ENCODE measurements at places on chromosomes 13 and 19.

GRCh38 chr13:111949311-111949710 is 117.6 kb upstream of the SOX1 start:
- no peak for DNase-seq

- no peak for DNase-seq
These were observed 13.0 kb upstream of the ZNF460 start for GRCh38 chr19:57267291-57267690.

GRCh38 chr19:11506967-11507366 is 1.3 kb upstream of the ZNF653 start:
- DNase-seq, result no peak

GRCh38 chr13:40445557-40445990 is 220.9 kb downstream of the FOXO1 start:
- DNase-seq, result no peak

- no peak for DNase-seq
These were observed 71.5 kb downstream of the SPATA13 start for GRCh38 chr13:24232037-24232436.

DNA sequence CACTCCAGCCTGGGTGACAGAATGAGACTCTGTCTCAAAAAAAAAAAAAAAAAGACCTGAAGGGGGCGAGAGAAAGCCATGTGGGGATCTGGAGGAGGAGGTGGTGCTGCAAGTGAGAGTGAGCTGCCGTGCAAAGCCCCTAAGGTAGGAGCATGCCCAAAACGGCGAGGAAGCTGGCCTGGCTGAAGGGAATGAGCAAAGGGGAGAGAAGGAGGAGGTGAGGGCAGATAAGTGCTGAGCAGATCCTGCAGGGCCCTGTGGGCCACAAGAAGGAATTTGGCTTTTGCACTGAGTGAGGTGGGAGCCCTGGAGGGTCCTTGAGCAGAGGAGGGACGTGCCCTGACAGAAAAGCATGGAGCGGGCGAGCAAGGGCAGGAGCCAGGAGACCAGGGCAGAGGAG is 19.4 kb upstream of the ADGRE5 start:
- no peak for DNase-seq

DNA sequence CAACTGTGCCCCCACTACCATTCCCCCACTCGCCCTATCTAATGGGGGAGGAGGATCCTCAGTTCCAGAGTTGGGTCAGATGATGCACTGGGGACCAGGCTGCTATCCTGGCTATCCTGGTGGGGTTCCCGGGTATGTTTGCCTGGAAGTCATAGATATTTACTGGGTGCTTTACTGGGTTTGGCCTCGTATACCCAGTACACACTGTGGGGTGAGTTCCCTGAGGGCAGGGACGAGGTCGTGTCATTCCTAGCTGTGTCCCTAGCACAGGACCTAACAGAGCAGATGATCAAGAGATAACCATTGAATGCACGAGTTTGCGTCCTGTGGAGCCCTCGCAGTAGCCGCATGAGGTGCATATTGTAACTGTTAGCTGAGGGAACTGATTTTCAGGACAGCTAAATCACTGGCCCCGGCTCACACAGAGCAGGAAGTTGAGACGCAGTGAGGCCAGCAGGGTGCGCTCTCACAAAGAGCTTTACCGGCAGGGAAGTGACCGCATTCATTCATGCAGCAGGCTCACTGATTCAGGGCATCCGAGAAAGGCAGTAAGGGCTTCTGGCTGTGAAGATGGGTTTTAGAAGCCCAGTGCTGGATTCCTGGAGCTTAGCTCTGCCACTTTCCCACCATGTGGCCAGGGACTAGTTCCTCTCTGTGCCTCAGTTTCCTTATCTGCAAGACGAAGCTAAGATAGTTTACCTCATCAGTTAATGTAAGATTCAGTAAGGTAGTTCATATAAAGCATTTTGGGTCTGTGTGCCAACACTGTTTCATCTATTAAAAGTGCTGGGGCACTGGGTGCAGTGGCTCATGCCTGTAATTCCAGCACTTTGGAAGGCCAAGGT is 6.0 kb downstream of the RUVBL2 start:
- DNase-seq, result no peak

DNA sequence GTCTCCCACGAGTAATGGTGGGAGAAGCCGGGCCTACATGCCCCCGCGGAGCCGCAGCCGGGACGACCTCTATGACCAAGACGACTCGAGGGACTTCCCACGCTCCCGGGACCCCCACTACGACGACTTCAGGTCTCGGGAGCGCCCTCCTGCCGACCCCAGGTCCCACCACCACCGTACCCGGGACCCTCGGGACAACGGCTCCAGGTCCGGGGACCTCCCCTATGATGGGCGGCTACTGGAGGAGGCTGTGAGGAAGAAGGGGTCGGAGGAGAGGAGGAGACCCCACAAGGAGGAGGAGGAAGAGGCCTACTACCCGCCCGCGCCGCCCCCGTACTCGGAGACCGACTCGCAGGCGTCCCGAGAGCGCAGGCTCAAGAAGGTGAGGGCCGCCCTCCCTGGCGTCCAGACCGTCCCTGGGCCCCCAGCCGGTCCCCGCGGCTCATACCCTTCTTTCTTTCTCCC is 1.4 kb upstream of the USF2 start:
- no peak for DNase-seq

DNA sequence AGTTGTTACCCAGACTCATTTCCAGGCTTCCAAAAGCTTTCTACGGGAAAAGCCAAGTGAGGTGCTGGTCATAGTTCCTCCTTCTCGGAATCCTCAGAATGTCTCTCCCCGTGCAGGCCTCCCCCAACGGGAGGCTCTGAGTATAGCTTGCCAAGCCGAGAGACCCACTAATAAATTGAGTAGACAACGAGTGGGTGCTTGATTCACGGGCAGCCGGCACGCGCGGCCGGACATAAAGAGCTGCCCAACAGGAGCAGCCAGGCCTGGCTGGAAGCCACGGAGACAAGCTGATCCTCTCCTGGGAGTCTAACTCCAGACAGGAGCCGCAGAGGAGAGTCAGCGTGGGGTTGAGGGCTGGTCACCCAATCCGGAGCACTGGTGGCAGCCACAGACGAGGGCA is 43.4 kb upstream of the MEDAG start:
- DNase-seq, result no peak

DNA sequence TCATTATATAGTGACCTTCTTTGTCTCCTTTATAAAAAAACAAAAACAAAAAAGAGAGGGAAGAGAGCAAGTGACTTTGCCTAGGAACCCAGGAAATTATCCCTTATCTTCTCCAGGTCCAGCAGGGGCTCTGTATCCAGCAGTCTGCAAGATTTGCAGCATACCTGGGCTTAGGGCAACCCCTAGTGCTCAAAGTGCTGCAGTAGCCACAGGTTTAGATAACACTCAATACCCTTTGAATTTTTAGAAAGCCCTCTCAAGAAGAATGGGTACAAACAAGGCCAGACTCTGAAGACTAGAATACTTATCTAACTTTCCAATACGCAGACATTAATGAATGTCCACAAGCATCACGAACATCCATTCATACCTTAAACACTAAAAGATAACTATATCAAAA is 43.2 kb downstream of the CCNA1 start:
- DNase-seq, result no peak

- no peak for DNase-seq
These were observed 367.6 kb downstream of the DNAJC15 start for GRCh38 chr13:43391036-43391435.

- DNase-seq, result peak; percentile 6
These were observed 13.2 kb upstream of the LHFPL6 start for GRCh38 chr13:39616087-39616694.

- no peak for DNase-seq
These were observed 2.0 kb upstream of the PEAK3 start for GRCh38 chr19:2283835-2284507.

DNA sequence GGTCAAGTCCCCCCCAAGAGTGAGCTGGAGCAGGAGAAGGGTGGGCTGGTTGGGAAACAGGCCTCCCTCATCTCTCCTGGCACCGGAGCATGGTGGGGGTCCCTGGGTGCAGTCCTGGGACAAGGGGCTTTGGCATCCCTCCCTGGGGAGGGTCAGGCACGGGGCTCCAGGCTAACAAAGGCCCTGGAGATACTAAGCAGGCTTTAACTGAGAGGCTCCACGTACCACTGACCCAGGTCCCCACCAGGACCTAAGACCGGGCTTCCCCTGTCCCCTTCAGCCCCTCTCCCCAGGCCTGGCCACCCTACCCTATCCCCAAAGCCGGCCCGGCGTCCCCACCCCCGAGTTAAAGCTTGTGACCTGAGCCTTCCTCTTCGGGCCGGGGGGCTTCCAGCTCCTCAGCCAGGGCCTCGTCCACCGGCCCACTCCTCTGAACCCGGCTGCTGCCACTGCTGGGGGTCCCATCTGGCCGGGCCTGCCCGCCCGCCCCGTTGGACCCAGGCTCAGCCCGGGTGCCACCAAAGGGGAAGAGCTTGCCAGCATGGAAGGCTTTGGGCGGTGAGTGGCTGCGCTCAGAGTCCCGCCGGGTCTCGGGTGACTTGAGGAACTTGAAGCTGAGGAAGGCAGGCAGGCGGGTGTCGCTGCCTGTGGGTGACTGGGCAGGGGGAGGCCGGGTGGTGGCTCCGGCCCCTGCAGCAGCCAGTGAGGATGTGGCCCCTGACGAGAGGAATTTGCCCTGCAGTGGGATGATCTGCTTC is 10.1 kb downstream of the ANO8 start:
- no peak for DNase-seq

GRCh38 chr13:23811366-23812062 is 77.7 kb downstream of the MIPEP start:
- no peak for DNase-seq

GRCh38 chr13:113655346-113656002 is 2.5 kb downstream of the ATP4B start:
- no peak for DNase-seq

- DNase-seq, result no peak
These were observed 4.2 kb upstream of the GIPR start for GRCh38 chr19:45663800-45664199.

DNA sequence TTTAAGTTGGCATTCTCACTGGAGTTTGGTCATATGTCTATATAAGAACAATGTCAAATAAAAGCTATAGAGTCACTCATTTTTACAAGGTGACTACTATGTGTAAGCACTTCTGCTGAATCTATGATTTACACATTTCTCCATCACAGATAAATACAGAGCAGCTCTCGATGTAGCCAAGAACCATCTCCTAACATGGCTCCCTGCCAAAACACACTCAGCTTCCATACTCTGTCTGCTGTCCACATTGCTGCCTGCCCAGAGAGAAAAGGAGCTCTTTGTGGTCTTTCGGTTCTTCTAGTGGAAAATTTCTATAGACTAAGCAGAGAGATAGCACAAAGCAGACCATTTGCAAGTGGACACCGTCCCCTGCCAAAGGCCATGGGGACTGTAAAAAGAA is 190.9 kb upstream of the KLF12 start:
- no peak for DNase-seq

- DNase-seq, result no peak
These were observed 29.1 kb downstream of the CEBPG start for GRCh38 chr19:33402421-33403220.

- DNase-seq, result no peak
These were observed 31.2 kb downstream of the GADD45B start for GRCh38 chr19:2507109-2507508.

DNA sequence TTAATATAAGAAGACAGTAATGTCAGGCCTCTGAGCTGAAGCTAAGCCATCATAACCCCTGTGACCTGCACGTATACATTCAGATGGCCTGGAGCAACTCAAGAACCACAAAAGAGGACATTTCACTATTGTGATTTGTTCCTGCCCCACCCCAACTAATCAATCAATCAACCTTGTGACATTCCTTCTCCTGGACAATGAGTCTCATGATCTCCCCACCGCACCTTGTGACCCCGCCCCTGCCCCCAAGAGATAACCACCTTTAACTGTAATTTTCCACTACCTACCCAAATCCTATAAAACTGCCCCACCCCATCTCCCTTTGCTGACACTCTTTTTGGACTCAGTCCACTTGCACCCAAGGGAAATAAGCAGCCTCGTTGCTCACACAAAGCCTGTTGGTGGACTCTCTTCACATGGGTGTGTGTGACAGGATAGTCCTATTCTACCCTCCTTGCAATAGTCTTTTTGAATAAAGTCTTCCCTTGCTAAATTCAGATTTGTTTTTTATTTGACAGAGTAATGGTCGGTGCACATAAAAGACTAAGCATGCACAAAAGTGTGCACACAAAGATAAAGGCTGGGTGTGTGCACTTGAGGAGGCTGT is 14.0 kb downstream of the CD70 start:
- no peak for DNase-seq

GRCh38 chr19:18265582-18265981 is 8.7 kb downstream of the IQCN start:
- DNase-seq, result no peak

DNA sequence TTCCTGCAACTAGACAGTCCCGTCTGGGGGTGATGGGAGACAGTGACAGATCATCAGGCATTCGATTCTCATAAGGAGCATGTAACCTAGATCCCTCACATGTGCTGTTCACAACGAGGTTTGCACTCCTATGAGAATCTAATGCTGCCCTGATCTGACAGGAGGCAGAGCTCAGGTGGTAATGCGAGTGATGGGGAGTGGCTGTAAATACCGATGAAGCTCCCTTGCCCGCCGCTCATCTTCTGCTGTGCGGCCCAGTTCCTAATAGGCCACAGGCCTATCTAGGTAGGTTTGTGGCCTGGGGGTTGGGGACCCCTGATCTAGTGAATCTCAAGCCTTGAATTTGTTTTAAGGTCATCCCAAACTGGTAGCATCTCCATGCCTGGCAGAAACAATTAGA is 27.3 kb upstream of the FAM124A start:
- no peak for DNase-seq

DNA sequence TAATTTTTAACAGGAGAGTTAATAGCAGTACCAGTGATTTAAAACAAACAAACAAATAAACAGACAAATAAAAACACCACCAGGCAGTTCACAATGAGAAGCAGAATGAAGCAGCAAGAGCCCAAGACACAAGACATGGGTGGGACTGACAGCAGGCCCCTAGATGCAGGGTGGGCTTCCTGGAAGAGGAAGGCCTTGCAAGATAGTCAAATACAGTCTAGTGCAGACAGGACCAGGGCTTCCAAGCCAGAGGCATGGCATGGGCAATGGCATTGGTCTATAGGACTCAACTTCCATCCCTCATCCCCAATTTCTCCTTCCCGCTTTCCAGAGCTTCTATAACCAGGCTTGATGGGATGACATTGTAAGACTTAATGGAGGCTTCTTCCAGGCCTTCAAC is 645.1 kb downstream of the UQCRFS1 start:
- no peak for DNase-seq

GRCh38 chr13:41313659-41314197 is 2.7 kb downstream of the NAA16 start:
- DNase-seq, result no peak

DNA sequence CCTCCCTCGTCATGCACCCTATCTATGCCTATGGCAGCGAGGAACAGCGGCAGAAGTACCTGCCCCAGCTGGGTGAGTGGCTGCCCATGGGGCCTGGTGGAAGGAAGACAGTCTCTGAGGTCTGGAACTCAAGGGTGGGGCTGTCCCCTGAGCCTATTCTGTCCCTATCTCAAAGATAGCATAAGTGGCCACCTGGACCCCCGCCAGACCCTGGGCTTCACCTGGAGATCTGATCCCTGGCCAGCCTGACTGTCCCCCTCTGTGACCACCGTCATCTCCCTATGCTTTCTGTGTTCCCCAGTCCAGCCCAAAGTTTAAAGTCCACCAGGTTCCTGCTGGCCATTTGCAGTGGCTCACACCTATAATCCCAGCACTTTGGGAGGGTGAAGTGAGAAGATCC is 2.6 kb downstream of the GCDH start:
- DNase-seq, result no peak

- DNase-seq, result no peak
These were observed 50.4 kb downstream of the C13orf46 start for GRCh38 chr13:113923376-113924063.
